ENCODE measurements at places on chromosomes 7 and 10.

DNA sequence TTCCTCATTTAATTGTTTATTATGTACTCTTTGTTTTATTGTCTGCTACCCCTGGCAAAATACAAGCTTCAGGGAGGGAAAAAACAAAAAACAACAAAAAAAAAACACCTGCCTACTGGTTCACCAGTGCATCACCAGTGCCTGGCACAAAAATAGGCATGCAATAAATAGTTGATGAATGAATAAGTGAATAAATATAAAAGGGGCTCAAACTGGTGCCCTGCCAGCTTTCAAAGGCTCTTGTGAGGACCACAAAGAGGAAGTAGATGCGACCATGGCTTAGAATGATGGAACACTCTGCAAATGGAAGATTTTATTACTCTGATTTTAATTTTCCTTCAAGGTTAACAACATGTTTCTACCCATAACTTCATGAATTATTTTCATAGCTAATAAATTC is 213.0 kb upstream of the INHBA start:
- no peak for DNase-seq

DNA sequence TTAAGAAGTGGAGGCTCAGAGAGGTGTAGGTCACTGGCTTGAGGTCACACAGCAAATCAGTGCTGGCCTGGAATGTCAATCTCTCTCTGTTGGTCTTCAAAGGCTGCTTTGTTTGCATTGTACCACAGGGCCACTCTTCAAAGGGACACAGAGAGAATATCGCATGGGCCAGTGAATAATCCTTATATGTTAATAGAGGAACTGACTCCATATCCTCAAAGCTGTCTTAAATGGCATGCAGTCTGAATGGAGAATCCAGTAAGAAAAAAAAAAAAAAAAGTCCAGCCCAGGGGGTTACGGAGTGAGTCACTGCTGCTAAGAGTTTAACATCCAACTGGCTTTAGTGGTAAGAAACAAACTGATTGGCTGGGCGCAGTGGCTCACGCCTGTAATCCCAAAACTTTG is 54.1 kb downstream of the NRAP start:
- no peak for DNase-seq

DNA sequence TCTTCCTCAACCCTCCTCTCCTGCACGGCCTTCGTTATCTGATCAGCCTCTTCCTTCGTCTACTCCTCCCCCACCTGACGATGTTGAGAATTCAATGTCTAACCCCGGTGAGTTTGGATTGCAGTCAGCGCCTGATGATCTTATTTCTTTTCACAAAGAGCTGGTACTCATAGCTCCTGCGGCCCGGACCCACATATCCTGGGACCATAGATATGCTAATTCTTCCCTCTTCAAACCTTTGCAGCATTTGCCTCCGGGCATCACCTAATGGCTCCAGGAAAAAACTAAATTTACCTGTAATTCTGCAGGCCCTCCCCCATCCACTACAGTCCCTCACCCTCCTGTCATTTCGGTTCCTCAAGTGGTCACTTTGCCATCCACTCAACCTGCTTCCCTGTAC is 12.4 kb upstream of the DDC start:
- DNase-seq = no peak

- no peak for DNase-seq
These were observed 6.1 kb upstream of the OLAH start for GRCh38 chr10:15037691-15038090.

- no peak for DNase-seq
These were observed 967.8 kb downstream of the LRMDA start for GRCh38 chr10:76399226-76399625.

Measured in CD4-positive, alpha-beta T cell treated with Interleukin-6 for 4 hours (primary cell).